Stimulated activated CD8-positive, alpha-beta memory T cell treated with anti-CD3 and anti-CD28 coated beads, Interleukin-4, amount 100 ng/mL, for 1 hour (primary cell): ENCODE measurements at places on chromosomes 2 and 18.

- DNase-seq = no peak
Observed at GRCh38 chr2:202121532-202122162, 48.6 kb downstream of the KIAA2012 start.

GRCh38 chr2:219644801-219645480 lies 17.5 kb downstream of the SLC4A3 start:
- no peak for DNase-seq

- no peak for DNase-seq
Observed at GRCh38 chr2:219207134-219207883, 727 bp downstream of the ZFAND2B start.

DNA sequence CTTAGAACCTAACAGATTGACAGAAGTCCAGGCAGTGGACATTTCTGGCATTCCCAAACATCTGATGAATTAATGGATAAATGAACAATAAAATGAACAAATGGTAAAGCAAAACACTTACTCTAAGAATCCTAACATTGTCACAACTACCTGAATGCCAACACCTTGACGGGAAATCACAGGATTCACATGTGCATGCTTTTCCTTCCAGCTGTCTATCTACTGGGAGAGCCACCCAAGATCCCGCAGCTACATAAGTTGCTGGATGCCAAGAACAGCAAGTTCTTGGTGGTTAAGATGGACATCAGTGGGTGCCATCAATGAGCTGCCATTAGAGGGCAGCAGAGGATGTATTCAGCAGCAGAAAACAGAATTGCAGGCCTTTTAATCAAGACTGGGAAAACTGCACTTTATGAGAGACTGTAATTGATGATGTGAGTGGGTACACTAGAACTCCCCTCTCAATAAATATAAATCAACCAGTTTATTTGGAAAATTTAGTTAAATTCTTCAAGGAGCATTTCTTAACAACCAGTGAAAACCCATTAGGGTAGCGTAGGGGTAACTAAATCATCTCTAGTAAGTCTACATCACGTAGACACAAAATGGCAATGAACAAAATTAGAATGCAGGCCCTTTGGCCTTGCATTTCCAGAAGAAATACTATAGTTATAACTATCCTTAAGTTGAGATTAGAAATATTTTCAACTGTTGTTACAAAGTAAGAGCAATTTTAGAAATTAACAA lies 45.6 kb downstream of the SESTD1 start:
- DNase-seq = peak; percentile 15

DNA sequence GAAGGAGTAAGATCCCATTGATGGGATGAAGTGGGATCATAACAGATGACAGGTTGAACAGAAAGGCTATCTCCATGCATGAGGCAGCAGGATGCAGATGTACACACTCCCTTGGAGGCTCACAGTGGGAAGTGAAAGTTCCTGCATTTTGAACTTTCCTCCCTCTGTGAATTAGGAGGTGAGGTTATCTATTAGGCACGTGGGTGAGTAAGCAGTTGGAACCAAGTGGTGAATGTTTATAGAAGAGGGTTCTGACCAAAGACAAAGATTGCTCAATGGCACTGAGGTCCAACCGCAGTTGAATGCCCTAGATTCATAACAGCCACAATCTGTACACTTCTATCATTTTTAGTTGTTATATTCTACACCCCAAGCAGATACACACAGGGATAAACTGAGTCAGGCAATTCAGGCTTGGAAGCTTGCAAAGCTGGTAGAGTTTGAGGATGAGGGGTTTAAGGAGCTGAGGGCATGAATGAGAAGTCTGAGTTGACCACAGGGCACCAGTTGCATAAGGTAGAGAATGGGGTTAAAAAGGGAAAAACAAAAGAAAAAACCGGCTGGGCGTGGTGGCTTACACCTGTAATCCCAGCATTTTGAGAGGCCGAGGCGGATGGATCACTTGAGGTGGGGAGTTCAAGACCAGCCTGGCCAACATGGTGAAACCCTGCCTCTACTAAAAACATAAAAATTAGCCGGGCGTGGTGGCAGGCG lies 7.1 kb upstream of the KCMF1 start:
- no peak for DNase-seq

- no peak for DNase-seq
Observed at GRCh38 chr18:26874283-26874682, 8.8 kb upstream of the AQP4 start.

- DNase-seq = no peak
Observed at GRCh38 chr2:192901446-192901845, 706.7 kb upstream of the TMEFF2 start.

DNA sequence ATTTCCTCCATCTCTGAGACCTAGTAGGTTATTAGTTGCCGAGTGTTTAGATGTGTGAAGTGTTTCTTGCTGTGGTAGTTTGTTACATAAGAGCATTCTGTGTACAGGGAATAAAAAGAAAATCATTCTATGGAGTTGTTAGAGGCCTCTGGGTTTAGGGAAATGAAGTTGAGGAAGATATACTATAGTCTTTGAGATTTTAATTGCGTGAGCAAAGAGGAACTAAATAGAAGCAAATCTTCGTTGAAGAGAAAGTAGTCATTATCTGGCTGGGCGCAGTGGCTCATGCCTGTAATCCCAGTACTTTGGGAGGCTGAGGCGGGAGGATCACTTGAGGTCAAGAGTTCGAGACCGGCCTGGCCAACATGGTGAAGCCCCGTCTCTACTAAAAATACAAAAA lies 19.0 kb downstream of the USP39 start:
- no peak for DNase-seq

DNA sequence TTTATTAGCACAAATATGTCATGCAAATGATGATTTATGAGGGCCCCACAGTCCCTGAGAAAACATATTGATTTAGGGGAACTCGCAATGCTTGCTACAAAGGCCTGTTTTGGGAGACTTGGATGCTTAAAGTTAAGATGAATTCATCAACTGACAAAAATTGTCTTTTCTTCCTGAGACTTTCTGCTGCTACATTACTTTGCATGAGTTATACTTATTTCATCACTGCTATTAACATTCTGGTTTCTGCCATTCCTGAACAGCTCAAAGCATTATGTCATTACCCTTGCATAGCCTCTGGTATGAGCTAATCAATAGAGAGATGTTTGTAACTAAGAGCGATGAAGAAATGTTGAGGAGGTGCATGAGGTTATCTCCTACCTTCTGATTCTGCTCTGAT lies 74.4 kb downstream of the SOX11 start:
- DNase-seq = no peak

DNA sequence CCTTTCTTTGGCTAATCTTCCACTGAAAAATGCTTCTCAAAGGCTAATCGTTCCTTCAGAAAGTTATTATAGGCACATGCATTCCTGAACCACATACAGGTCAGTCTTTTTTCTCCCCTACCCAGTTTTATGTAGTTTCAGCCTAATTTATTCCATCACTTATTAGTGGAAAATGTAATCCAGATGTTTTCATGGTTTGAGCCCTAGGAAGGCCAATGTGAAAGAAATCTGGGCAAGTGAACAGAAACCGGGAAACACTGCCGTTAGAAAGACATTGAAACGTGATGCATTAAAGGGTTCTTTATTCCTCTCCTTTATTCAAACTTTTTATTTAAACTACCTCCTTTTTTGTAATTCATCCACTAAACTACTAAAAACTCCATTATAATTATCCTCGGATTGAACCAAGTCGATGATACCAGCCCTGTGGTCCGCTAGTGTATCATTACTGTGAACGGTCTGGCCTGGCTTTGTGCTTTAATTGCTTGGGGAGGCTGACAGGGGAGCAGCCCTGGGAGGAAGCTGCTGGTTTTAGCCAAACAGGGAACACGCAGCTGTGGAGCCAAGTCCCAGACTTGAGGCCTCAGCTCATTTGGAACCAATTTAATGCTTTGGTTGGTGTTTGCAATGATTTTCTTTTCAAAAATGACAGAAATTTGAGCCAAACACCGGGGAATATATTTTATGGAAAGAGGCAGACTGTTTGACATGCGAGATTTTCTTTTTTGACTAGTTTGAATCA lies 149.2 kb downstream of the ARHGAP28 start:
- no peak for DNase-seq

- DNase-seq = no peak
Observed at GRCh38 chr2:58137221-58137620, 90.6 kb downstream of the VRK2 start.

GRCh38 chr2:228681426-228681825 lies 499.9 kb upstream of the SPHKAP start:
- no peak for DNase-seq

GRCh38 chr18:78021196-78021595 lies 771.5 kb downstream of the GALR1 start:
- DNase-seq = no peak

DNA sequence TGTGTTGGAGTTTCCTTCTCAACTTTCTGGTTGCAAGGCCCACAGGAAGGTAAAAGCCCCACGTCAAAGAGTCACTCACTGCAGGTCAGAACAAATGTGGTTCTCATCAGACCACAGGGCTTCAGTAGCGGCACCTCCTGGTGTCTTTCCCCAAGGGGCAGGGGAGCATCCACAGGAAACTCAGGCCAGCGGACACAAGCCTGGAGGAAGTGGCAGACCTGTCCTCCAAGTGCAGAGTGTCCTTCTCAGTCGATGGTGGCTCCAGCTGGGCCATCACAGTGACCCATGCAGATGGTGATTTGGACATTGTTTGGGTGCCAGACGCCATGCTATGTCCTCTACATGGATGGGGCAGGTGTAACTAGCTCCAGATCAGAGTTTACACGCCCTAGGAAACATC lies 84.9 kb downstream of the ACKR3 start:
- DNase-seq = no peak

DNA sequence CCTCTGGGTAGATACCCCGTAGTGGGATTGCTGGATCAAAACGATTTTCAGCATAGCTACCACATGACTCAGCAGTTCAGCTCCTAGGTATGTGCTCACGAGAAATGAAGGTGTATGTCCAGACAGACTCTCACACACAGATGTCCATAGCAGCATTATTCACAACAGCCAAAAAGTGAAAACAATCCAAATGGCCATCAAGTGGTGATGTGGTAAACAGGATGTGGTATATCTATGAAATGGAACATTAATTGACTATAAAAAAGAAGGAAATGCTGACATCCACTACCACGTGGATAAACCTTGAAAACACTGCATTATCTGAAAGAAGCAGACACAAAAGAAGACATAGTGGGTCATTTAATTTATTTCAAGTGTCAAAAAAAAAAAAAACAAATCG lies 241.9 kb downstream of the EIPR1 start:
- DNase-seq = no peak
